Spleen (tissue), 13 donors: ENCODE measurements at places on chromosomes 13 and 19.

DNA sequence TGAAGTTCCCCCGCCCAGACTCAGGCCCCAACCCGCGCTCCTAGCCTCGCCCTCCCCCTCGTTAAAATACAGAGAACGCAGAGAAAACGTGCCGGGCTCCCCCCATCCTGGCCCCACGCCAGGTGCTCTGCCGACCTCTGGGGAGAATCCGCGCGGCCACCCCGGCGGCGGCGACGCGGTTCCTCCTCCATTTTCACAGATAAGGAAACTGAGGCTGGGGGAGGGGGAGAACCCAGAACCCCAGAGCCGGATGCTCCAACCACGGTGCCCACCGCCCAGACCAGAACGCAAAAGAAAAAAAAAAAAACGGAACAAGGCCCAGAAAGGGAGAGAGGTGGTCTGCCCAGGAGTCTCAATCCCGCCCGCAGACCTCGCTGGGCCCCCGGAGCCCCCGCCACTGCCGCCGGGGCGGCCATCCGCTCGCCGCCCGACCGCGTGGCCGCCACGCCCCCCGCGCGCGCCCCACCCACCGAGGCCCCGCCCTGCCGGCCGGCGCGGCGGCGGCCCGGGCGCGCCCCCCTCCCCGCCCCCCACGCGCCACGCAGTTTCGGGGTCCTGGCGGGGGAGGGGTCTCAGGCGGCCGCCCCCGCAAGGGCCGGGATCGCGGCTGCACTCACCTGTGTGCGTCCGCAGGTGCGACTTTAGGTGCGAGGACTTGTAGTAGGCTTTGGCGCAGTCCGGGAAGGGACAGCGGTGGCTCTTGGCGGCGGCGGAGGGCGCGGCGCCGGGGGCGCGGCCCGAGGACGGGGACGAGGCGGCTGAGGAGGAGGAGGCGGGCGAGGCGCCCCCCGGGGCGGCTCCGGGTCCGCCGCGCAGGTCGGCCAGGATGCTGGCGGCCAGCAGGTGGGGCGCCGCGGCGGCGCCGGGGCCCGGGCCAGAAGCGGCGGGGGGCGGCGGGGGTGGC, 703 bp downstream of the KLF16 start:
- peak; percentile 92 for DNase-seq

GRCh38 chr13:25018729-25019115, 77.2 kb upstream of the PABPC3 start:
- no peak for DNase-seq

DNA sequence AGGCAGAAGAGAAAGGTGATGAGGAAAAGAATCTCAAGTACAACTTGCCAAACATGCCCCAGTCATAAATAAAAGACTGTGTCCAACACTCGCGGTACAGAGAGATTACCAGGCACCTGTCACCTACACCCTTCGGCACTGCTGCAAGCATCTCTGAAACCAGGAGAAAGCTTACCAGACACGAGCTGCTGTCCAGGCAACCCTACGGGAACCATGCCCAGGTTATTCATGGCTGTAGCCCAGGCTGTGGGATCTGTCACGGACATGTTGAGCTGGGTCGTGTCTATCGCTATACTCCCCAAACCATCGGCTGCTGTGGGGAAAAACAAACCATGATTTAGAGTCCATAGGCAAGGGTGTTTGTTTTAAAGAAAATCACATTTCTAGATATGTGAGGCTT, 375.0 kb downstream of the ENOX1 start:
- DNase-seq, result no peak

- peak; percentile 71 for DNase-seq
These were observed 97.3 kb upstream of the MCF2L start for GRCh38 chr13:112871742-112872141.

GRCh38 chr13:22336460-22336859, 665.6 kb downstream of the FGF9 start:
- no peak for DNase-seq

- no peak for DNase-seq
These were observed 1.2 kb upstream of the GNG8 start for GRCh38 chr19:46637224-46637623.

- no peak for DNase-seq
These were observed 56.2 kb upstream of the C13orf46 start for GRCh38 chr13:114029866-114030625.

DNA sequence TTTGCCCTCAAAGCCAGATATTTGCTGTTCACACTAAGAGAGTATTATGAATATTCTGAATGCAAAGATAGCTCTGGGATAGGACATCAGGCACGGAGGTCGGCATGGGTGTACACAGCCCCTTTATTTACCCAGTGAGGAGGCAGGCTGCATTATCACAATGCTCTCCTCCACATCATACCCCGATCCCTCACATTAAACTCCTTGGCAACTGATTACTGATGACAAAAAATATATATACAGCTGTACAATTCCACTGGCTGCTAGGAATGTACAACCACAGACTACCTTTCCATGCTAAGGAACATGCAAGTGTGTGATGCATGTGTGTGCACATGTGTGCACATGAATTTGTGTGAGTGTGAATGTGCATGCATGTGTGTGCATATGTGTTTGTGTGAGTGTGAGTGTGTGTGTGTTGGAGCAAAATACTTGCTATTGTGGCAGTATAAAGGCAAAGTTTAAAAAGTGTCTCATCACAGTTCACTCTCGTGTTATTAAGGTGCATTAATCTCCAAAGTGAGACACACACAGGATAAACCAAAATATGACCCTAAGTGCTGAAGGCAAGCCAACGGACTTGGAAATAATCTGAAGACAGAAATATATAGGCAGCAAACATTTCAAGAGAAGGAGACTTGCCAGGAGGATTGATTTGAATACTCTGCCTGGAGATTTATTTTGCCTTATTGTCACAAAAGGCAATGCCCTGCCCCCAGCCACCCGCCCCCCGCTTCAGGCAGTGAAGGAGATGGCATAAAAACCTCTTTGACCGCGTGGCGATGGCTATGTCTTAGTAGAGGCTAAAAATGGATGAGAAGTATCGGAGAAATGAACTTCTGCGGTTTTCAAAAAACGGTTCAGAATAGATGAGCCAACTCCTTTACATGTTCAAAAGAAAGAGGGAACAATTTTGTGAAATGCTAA, 274.8 kb downstream of the TSHZ3 start:
- no peak for DNase-seq
